ENCODE measurements at places on chromosomes 3 and 15. TPM values are rescaled to one million over a fixed set of nuclear protein-coding genes. Genes with fewer than 3 reads are reported as not detected.

The IL17RE gene
- total RNA-seq = 2.7 TPM

The GOLGA8S gene
- not detected for total RNA-seq

The LRRC34 gene
- total RNA-seq = 0.64 TPM

The CHRFAM7A gene
- not detected for total RNA-seq

The GLDN gene
- total RNA-seq = 0.21 TPM

The DUOX1 gene
- 34.3 TPM for total RNA-seq
